ENCODE measurements at places on chromosomes 5 and 9. TPM values are rescaled to one million over a fixed set of nuclear protein-coding genes. Genes with fewer than 3 reads are reported as not detected.
A peak's percentile ranks its signal among the peaks of the same experiment; 100 is the strongest.

Gene PCDHAC1
- total RNA-seq, result 0.24 TPM

Gene TXNDC15
- total RNA-seq, result 76.7 TPM

Gene LCN12
- 0.62 TPM for total RNA-seq

Gene PNPLA7
- total RNA-seq, result 3.2 TPM

Gene TEK
- 18.0 TPM for total RNA-seq

GRCh38 chr5:149063896-149064478, 1.1 kb upstream of the SH3TC2 start:
- no peak for DNase-seq

- no peak for DNase-seq
Observed at GRCh38 chr5:65672796-65673195, 48.0 kb downstream of the SHLD3 start.

DNA sequence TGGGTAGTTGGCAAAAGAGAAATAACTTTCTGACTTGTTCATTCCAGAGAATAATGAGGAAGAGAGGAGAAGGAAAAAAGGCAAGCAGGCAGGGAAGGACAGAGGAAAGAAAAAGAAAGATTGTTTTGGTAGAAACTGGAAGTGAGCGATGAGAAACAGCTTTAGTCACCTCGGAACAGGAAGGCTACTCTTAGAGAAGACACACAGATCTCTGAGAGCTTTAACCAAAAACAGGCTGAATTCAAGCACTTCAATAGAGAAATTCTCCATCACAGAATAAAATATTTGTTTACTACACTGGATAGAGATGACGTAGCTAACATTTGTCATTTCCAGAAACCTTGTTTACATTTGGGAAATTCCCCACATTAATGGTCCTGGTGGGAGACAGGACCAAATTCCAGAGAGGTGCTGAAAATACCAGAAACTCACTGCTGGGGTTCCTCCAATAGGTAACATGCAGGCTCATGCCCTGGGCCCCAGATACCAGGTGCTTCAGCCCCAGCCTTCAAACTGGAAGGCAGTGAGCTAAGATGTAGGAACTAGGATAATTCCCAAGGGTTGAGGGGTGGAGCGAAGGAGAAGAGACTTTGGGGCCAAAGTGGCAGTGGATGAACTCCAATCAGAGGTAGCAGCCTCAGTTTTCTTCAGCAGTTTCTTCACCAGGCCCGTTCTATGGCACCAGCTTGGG, 227.7 kb upstream of the GRAMD2B start:
- DNase-seq, result no peak

DNA sequence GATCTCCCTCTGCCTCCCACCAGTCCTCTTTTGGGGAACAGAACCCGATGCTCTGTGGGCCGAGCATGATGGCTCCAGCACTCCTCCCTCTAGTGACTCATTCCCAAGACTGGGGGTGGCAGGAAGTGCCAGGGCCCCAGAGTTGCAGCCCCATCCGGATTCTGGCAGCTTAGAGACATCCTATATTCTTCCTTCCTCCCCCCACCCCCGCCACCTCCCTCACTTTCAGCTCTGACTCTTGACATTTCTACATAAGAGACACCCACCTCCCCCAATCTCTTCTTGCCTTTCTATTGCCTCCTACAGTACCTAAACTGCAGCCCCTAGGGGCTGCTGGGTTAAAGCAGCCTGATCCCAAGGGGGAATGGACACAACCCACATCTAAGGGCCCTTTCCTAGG, 47.1 kb upstream of the MATR3 start:
- DNase-seq, result no peak

DNA sequence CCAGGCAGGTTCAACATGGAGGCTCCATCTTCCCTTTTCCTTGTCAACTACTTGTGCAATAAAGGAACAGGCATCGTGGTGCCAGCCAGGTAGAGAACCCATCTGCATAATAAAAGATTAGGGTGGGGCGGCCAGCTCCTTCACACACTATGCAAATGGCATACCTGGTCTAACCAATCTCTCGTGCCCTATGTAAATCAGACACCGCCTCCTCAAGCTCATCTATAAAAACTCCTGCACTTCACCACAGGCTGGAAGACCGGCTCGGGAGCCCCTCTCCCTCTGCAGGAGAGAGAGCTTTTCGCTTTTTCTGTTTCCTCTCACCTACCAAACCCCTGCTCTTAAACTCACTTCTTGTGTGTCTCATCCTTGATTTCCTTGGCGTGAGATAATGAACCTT, 244.3 kb upstream of the PUM3 start:
- DNase-seq, result no peak

GRCh38 chr9:77507212-77507961, 140.7 kb downstream of the GNA14 start:
- no peak for DNase-seq

GRCh38 chr9:116297346-116297745, 143.8 kb downstream of the PAPPA start:
- no peak for DNase-seq

- DNase-seq, result no peak
Observed at GRCh38 chr5:6497262-6497661, 48.6 kb downstream of the UBE2QL1 start.

GRCh38 chr5:10293907-10294662, 13.6 kb downstream of the CMBL start:
- peak; percentile 16 for DNase-seq

DNA sequence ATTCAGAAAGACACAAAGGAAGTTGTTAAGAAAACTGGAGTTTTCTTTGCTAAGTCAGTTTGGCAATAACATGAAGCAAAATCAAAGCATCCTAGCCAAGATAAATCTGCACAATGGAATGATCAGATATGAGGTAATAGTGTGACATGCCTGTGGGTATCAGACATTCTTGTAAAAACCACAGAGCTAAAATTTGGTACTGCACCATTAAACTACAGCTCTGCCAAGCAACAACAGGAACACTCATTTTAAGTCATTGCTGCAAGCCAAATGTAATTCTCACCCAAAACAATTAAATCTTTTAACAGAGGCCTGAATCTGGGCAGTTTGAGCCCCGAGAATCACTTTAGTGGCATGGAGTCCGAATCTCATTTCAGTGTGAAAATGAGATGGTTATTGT, 96.6 kb downstream of the VCAN start:
- no peak for DNase-seq

- peak; percentile 88 for DNase-seq
Observed at GRCh38 chr5:149240354-149240998, 31.2 kb upstream of the AFAP1L1 start.

DNA sequence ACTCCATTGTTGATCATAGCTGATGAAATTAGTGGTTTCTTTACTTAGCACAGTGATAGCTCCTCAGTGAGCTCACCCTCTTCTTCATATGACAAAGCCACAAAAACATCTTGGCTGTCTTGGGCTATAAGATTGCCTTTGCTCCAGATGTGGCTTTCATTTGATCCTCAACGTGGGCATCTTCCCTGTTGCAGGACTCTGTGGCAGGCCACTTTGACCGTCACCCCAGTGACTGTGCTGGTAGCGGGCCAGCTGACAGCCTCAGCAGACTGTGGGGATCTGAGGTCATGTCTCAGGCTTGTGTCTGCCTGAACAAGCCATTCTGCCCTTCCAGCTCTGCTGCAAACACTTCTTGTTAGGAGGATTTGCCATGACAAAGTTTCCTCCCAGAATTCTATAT, 422.2 kb downstream of the NR2F1-AS1 start:
- no peak for DNase-seq

DNA sequence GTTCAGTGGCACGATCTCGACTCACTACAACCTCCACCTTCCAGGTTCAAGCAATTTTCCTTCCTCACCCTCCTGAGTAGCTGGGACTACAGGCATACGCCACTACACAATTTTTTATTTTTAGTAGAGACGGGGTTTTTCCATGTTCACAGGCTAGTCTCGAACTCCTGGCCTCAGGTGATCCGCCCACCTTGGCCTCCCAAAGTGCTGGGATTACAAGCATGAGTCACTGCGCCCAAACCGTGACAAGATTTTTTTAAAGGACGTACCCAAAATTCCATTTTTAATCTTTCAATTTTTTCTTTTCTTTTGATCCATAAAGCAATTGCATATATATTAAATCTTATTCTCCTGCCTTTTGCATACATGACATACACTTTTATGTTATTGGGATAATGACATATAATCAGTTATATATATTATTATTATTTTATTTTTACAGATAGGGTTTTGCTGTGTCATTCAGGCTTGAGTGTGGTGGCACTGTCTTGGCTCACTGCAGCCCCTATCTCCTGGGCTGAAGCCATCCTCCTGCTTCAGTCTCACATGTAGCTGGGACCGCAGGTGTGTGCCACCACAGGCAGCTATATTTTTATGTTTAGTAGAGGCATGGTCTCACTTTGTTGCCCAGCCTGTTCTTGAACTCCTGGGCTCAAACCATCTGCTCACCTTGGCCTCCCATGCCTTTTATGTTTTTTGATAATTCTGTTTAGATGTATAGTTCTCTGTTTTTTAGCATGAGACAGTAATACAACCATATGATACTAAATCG, 71.9 kb downstream of the RAB24 start:
- no peak for DNase-seq

GRCh38 chr9:86664603-86665002, 282.7 kb downstream of the GAS1 start:
- no peak for DNase-seq

- DNase-seq, result no peak
Observed at GRCh38 chr5:32165597-32165996, 8.5 kb downstream of the GOLPH3 start.
